Mesothelial cell of epicardium (in vitro differentiated cells): ENCODE measurements at places on chromosomes 6 and 20.

GRCh38 chr6:134352786-134353480 lies 35.0 kb upstream of the SGK1 start:
- no peak for DNase-seq

- DNase-seq: no peak
Observed at GRCh38 chr6:33962246-33963027, 158.6 kb upstream of the MLN start.

DNA sequence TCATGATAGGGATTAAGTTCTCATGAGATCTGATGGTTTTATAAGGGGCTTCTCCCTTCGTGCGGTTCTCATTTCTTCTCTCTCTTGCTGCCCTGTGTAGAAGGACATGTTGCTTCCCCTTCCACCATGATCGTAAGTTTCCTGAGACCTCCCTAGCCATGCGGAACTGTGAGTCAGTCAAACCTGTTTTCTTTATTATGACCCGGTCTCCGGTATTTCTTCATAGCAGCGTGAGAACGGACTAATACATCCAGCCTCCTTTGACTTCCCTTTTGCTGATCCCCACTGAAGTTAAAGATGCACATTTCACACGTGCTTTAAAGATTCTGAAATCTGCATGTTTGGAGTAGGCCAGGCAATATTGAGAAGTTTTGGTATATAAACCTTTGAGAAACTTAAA lies 543.1 kb downstream of the PRKN start:
- no peak for DNase-seq

- no peak for DNase-seq
Observed at GRCh38 chr6:21984561-21984960, 312.3 kb downstream of the PRL start.

- no peak for DNase-seq
Observed at GRCh38 chr20:19775353-19776253, 17.5 kb downstream of the RIN2 start.

GRCh38 chr6:125508793-125509192 lies 207.0 kb upstream of the HDDC2 start:
- DNase-seq: no peak

DNA sequence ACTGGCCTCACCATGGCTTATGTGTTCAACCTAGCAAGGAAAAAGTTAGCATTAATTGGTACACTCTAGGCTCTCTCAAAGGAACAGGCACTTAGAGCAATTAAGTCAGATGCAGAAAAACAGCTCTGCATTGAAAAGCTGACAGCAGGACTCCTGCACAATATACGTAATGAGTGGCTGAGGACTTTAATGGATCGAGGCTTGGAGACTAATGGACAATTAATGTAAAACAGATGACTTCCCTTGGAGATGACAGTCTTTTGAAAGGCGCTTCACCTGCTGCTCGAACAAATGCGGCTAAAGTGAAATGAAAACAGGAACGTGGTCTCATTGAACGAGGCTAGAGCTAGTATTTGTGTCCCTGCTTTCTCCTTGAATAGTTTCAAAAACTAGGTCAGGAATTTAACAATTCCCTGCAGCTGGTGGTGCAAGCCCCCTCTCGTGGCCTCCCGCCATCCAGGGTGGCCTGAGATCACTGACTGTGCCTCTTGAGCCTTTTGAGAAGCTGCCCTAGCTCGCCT lies 137.1 kb downstream of the ELOVL4 start:
- no peak for DNase-seq

GRCh38 chr6:170082067-170082466 lies 208.8 kb downstream of the DLL1 start:
- DNase-seq: no peak

DNA sequence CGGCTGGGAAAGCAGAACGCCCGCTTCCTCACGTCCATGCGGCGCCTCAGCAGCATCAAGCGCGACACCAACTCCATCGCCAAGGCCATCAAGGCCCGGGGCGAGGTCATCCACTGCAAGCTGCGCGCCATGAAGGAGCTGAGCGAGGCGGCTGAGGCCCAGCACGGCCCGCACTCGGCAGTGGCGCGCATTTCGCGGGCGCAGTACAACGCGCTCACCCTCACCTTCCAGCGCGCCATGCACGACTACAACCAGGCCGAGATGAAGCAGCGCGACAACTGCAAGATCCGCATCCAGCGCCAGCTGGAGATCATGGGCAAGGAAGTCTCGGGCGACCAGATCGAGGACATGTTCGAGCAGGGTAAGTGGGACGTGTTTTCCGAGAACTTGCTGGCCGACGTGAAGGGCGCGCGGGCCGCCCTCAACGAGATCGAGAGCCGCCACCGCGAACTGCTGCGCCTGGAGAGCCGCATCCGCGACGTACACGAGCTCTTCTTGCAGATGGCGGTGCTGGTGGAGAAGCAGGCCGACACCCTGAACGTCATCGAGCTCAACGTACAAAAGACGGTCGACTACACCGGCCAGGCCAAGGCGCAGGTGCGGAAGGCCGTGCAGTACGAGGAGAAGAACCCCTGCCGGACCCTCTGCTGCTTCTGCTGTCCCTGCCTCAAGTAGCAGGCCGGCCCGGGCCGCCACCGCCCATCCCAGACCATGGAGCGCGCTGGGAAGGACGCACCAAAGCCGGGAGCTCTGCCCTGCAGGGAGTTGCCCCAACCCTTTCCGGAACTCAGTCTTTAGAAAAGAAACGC lies 36.7 kb downstream of the STX11 start:
- no peak for DNase-seq
